ENCODE measurements at places on chromosomes 6 and 20.

DNA sequence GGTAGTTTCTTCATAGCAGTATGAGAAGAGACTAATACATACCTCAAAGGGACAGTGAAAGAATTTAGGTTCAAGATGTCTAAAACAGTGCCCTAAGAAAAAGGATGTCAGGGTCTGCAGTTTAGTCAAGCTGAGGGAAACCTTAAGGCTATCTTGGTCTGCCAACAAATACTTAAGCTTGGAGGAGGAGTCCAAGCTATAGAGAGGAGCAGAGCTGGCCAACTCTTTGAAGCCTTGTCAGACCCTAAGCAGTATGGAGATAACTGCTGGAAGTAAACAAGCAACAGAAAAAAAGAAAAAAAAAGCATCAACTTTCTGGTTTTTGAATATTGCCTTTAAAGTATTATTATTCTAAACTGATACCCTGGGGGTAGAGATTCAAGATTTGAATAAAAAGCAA, 1518.1 kb downstream of the GRIK2 start:
- DNase-seq: no peak

DNA sequence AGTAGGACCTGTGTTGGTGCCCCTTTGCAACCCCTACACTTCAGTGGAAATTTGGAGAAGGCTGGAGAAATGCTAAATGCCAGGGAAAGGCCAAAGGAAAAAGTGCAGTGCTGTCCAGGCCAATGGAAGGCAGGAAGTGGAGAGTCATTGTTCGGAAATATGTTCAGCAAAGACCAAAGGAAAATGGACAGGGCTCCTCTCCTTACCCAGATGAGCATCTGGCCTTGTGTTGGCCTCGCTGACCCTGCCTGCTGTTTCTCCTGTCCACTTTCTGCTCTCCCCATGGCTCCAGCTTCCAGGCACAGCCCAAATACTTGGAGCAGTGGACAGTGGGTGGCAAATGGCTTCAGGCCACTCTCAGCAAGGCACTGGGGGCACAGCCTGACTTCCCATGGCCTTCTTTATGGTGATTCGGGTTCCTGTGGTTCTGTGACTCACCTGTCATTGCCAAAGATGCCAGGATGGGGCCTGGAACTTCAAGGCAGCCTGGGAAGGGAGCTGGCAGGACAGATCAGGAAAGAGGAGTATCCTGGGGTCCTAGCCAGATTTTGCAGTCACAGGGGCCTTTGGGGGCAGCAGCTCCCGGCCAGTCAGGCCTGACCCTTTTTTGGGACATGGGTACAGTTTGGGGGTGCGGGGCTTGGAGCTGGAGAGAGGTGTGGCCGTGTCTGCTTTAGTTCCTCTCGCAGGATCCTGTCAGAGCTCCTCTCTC, 190.9 kb upstream of the SLC24A3 start:
- DNase-seq: no peak

DNA sequence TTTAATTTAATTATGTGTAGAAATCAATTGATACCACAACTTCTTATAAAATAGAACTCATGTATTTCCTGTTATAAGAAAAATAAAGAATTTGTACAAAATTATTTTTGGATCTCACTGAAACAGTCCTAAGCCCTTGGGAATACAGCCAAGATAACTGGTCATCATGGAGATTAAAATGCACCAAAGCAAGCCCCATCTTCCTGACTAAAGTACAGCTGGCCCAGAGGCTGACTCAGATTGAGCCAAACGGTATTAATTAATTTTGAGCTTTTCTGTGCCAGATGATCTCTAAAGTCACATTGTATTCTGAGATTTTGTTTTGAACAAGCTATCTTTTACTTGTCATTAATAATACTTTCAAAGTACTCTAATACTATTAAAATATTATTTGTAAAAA, 978.5 kb downstream of the TBC1D32 start:
- no peak for DNase-seq

- DNase-seq: no peak
These were observed 695.4 kb downstream of the PTPRT start for GRCh38 chr20:42494290-42494689.

DNA sequence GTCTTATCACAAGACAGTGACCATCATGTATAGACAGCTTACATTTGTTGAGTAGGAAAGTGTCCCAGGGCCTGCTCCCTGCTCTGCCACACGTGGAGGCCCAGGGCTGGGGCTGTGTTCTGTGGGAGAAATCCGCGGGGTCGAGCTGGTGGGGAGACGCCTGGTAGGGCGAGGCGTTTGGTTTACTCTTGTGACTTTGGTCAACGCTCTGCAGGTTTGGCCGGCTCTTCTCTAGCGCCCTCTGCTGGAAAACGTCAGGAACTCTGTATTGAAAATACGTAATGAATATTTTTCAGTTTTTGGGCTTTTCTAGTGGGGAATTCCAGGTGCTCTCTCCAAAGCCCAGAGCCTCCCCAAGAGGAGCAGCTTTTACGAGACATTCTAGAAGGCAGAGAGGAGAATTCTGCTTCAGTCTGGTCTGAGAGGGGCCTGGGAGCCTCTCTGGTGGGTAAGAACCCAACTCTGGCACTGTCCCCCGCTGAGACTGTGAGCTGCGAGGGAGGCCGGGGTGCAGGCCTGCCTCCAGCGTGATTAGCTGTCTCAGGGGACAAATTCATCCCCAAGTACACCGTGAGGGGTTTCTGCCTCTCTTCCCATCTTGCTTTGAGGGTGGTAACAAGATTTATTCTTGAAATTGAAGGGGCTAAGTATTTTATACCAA, 112.6 kb upstream of the RALGAPA2 start:
- peak; percentile 26 for DNase-seq

- no peak for DNase-seq
These were observed 170.8 kb upstream of the PHACTR1 start for GRCh38 chr6:12545619-12546409.

DNA sequence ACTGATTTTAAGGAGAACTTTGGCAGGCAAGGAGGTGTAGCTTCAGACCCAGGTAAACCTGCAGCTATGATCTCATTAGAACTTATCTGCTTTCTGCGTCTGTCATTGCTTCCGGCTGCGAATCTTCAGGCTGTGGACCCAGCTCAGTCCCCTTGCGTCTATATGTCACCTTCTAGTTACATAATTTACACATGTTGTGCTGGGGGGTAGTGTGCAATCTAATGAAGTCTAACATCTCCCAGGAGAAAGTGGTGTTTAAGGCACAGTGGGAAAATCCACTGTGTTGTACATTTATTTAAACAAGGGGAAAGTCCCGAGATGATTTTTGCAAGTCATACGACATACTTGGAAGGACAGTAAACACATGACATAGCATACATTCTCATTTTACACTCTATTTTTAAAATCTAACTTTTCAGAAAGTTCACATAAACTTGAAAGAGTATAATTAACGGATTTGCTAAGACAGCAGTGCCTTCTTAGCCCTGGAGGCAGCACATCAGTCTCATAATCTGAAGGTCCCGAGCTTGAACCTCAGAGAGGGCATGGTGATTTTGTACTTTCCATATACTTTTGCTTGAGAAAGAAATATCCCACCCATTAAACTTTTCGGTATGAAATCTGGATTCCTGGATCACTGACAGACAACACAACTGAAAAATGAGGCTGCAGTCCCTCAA, 35.2 kb downstream of the GPX6 start:
- no peak for DNase-seq
